ENCODE measurements at places on chromosomes 6 and 20.

DNA sequence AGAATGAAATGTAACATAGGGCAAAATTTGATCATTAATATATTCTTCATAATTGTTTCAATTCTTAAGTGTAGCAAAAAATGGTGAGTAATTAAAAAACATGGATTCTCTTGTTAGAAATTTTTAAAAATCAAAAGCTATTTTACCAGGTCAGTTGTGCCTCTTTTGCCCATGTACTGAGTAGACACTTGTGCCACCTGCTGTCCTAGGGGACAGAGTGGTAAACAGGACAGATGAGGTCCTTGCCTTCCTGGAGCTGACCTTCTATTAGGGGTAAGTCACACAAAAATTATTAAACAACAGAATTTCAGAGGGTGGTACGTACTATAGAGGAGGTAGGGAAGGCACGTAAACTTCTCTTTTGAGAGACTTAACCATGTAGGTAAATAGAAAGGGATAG, 6.5 kb downstream of the RNF24 start:
- no peak for DNase-seq

DNA sequence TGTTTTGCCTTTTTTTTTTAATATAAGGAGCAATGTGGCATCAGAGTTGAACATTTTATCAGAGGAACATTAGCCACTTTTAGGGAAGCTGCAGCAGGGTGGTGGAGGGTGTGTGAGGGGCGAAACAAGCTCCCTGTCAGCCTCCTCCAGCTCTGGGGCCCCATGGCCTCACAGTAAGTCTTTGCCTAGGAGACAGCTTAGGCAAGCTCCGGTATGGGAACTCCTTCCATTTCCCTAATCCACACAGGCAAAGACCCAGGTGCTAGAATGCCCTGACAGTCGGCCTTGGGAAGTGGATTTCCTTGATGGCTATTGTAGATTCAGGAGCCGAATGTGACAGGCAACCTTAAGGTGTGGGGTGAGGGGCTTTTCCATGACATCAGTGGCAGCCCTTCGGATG, 862 bp downstream of the PRND start:
- no peak for DNase-seq

DNA sequence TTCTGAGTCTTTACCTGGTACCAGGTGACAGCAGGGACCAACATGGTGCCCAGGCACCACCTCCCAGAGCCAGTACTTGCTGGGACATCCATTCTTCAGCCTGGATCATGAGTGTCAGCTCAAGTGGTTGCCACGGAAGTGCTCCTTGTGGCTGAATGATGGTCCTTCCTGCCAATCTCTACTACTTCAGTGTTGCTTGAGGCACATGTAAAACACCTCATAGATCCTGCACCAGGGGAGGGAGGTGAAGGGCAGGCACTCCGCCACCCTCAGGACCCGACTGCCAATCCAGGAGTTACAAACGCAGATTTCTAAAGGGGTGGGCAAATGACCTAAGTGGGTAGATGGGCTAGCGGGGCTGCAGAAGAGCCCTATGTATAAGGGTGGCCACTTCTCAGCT, 226.0 kb downstream of the PREX1 start:
- no peak for DNase-seq

DNA sequence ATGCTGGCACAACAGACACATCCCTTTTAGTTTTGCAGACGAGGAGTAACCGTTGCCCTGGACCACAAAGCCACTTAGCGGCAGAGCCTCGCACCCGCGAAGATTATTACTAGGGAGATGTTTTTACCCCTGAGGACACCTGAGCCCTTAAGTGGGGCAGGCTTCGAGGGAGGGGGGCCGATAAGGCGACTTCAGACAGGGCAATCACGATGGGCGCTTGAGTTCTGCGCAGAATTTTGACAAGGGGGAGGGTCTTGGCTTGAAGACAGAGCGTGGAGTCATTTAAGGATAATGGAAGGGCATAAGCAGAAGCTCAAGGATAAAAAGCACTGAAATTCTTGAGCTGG, 650 bp upstream of the TTK start:
- DNase-seq = no peak

GRCh38 chr6:22613051-22613450, 43.7 kb downstream of the HDGFL1 start:
- DNase-seq = no peak

DNA sequence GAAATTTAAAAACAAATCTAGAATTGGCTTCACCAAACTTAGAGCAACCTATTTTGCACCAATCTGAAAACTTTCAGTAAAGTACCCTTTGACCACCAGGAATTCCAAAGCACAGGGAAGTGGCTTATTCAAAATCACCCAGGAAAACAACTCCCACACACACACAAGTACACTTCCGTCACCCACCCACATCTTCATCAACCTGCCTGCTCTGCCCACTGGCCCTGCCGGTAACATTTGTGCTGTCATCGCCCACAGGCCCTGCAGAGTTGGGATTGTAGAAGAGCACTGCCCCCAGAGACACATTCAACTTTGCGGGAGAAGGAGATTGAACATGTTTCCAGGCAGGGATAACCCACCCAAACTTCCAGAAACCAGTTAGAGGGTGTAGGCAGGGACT, 19.3 kb upstream of the SCML4 start:
- DNase-seq = no peak

DNA sequence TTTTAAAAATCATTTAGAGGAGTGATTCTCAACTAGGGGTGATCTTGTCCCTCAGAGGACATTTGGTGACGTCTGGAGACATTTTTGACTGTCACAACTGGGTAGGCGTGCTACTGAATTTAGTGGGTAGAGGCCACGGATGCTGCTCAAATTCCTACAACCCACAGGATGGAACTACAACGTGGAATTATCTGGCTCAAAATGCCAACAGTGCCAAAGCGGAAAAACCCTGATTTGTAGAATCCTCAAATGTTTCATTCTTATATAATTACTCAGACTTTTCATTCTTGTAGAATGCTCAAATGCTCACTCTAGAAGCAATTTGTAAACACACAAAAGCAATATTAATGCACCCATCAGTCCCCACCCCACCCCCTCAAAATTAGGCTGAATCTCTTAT, 229.8 kb downstream of the ZMYND8 start:
- no peak for DNase-seq

DNA sequence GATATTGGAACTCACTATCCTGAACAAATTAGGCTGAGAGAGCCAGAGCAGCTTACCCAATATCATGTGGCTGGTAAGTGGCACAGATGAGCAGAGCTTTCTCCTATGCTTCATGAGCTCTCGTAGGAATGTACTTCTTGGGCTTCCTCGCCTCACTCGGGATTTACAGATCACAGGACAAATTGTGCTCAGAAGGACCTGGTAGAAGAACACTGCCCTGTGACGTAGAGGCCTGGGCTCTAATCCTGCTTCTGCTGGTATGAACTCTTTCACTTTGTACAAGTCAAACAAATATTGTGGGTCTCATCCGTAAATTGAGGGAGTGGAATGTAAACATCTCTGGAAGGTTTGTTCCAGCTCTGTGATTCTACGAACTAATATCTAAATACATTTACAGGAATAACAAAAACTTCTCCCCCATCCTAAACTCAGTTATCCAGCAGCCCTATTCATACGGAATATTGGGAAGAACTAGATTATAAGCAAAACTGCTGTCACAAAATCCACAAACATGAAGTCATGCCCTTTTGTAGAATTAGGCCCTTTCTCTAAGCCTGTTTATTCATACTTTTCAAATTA, 187.6 kb downstream of the CLIC5 start:
- DNase-seq = no peak

DNA sequence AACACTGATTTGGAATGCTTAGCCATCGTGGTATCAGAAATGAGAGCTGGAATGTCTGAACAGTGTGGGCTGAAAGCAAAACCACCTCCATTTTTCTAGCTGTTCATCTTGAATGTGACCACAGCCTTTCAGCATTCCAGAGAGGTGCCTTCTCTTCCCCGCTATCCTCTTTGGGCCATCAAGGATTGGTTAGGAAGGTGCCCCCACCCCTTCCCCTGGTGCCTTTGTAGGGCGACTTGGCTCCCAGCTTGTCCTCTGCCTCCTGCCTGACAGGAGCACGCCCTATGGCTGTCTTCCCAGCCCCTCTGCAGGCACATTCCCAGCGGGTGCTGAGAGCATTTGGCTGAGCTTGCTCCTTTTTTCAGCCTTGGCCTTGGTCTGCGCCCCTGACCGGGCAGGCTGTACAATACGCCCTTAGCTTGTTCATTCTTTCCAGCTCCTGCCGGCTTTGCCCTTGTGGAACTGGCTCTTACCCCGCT, 97.5 kb downstream of the ARMC2 start:
- no peak for DNase-seq

GRCh38 chr6:158548418-158549161, 11.3 kb upstream of the TMEM181 start:
- DNase-seq = no peak

DNA sequence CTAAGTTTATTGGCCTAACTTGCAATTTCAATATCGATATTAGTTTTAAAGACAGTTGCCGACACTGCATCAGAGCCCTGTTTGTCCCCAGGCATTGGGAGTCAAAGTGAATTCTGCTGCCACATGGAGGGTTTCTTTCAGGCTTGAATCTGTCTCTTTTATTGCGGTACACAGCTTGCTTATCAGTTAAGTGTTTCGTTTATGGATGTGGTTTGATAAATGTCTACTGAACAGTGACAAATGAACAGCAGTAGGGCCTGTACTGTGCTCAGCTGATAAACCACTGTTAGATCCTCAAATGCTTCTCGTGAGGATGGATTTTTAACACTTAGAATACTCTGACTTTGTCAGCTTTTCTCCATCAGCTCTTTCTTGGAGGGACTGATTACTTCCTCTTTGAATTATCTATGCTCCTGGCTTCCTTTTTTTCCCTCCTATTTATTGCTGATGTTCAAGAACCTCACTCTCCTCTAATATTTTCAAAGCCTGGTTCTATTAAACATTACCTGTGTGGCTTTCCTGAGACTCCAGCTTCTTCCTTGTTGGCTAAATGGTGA, 240.8 kb downstream of the PLCB1 start:
- DNase-seq = no peak

GRCh38 chr6:126804332-126805064, 314.0 kb upstream of the RSPO3 start:
- DNase-seq = no peak

GRCh38 chr6:28154357-28154756, 12.7 kb downstream of the ZKSCAN8 start:
- no peak for DNase-seq

DNA sequence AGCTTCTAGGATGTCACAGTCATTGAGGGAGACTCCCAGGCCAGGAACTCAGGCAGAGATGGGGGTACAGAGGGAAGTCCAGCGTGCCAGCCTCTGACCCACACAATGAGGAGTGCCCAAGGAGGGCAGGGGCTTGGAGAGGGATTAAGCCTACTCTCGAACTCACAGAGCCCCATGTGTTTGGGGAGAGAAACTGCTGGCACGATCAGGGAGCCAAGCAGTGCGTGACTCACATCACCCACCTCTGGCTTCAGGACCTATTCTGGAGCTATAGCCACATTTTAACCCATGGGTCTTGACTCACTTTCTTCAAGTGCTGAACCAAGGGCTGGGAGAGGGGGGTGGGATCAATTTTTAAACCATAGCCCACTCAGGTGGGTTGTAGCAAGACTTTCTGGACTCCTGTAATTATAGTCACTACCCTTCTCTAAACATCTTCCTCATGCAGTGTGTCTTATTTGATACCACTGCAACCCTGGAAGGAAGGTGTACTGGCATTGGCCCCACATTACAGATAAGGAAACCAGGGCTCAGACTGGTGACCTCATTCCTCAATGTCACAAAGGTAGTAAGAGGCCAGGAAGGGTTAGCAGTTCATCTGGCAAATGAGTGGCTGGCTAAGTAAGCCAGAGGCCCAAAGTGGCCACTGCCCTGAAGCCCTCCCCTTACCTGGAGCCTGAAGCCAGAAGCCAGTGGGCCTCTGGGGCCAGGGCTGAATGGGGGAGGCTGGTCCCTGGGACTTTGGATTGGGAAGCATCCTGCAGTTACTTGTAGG, 12.0 kb downstream of the FOXP4 start:
- DNase-seq = no peak

- DNase-seq = no peak
These were observed 1.6 kb downstream of the ITPR3 start for GRCh38 chr6:33622456-33623431.

DNA sequence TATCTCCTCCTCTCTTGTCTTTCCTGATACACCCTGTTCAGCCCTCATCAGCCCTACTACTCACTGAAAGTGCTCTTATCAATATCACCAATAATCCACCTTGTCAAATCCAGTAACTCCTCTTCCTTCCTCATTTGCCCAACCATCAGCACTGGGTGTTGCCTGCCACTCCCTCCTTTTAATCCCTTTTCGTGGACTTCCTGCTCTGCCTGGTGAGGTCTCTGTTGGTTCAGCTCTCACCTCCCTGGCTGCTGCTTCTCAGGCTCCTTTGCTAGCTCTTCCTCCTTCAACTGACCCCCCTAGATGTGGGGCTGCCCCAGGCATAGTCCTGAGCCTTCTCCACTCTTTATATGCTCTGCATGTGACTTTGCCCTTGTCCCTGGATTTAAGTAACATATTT, 92.5 kb downstream of the PREP start:
- no peak for DNase-seq

DNA sequence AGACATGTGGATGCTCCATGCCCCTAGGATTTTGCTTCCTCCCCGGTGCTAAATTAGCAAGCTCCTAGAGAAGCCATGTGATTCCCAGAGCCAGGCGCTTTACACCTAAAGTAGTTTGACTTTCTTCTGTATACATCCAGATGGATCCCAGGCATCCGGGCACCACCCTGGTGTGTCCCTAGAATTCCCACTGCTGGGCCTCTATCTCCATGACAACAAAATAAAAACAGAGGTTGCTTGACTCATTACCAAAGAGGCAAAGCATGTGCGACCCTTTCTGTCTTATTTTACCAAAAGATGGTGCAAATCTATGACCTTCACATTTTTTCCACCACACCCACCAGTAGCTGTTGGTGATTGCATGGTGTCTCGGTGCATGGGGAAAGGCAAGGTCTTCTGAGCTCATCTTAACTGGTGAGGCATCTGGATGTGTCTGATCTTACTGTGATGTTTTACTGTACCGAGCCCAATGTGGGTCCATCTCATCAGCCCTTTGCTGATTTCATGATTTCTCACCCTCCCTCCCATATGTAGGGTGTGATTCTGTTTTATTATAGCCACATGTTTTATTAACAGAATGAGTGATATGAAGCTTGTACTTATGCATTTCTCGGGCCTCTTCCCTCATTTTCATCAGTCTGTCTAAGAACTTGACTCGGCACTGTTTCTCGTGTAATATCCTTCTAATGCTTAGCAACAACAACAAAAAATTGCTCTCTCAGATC, 27.4 kb upstream of the VAPB start:
- DNase-seq = no peak

DNA sequence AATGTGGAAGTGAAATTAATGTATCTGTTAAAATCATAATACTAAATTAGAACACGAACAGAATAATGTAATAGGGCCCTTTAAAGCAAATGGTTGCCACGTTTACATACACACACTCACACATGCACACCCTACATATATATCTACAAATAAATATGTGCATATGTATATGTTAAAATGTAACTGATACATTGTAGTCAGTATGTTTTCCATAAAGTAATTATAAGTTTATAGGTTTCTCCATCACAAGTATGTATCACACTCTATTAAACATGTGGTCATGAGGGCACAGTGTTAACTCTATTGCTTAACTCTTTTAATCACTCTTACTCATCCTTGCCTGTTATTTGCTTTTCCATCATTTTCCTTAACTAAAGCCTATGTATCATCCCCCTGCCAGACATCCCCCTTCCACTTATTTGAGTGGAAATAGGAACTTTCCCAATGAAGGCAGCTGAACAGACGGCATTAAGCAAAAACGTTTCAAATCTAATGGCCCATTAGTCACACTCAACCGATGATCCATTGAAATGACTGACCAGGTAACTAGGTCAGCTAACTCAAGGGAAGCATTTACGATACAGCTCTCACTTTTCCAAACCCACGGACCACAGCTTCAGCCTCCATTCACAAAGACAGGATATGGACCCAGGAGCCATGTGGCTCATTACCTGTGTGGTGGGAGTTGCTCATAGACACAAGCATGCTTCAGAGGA, 89.3 kb downstream of the HAO1 start:
- no peak for DNase-seq
